ENCODE measurements at places on chromosomes 4 and X.

DNA sequence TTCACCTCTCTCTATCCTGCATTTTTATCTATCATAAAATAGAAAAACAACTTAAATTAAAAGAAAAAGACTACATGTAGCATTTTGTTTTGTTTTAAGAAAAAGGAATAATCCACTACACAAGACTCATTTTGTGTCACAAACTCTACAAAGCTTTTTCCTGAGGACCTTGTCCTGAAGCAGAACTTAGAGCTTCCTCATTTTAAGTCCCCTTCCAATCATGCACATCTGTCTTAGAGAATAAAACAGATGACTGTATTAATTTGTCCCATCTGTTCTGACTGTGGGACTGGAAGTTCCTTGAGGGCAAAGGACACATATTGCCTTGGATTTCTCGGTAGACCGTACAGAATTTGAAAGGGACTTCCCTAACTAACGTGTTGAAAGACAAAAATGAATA lies 218.5 kb downstream of the COL25A1 start:
- DNase-seq: no peak

- no peak for DNase-seq
Measured at GRCh38 chr4:83832110-83832825, 296.4 kb downstream of the GPAT3 start.

GRCh38 chr4:118113220-118113619 lies 78.9 kb downstream of the NDST3 start:
- no peak for DNase-seq

DNA sequence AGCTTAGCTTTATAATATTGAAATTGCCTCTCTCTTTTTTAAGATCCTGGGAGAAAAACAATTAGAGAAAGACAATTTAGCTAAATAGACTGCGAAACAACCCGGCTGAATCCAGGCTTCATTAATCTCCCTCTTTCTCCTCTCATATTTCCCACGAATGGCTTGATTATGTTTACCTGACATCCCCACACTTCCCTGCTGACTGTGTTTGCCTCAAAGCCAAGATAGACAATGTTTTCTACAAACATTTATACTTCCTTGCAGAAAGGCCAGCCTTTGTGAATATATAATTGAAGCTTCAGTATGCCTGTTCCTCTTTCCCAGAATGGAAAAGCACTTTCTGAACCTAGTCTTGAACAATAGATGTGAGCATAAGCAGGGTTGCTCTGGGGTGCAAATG lies 566.8 kb downstream of the PDHA2 start:
- no peak for DNase-seq

GRCh38 chr4:19301527-19301926 lies 950.2 kb upstream of the SLIT2 start:
- no peak for DNase-seq

DNA sequence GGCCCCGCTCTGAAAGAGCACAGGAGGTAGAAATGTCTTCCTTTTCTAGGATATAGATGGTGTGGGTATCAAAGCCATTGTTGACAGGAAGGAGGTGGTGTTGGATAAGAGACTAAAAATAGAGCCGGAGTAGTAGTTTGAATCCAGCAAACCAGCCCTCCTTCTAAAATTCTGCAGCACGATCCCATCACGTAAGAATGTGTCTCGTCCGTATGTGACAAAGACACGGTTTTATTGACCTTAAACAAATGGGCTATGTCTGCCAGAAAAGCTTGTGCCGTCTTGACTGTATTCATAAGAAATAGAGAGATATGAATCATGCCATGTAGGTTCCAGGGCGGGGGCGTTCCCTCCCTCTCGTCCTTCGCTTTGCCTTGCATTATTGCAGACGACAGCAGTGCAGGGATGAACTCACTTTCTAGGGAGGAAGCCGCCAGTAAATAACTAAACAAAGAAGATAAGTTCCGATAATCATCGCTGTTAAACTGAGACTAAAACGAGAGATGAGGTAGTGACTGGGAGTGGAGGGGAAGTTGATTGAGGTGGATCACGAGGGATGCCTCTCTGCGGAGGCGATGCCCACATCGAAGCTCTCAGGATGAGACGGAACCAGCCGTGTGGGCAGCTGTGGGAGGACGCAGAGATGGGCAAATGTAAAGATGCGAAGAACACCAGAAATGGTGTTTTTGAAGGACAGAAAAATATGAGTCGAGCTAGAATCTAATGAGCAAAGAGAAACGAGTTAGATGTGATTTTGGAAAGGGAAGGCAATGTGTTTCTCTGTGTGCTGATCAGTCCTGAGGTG lies 3.4 kb downstream of the TENM3 start:
- no peak for DNase-seq

DNA sequence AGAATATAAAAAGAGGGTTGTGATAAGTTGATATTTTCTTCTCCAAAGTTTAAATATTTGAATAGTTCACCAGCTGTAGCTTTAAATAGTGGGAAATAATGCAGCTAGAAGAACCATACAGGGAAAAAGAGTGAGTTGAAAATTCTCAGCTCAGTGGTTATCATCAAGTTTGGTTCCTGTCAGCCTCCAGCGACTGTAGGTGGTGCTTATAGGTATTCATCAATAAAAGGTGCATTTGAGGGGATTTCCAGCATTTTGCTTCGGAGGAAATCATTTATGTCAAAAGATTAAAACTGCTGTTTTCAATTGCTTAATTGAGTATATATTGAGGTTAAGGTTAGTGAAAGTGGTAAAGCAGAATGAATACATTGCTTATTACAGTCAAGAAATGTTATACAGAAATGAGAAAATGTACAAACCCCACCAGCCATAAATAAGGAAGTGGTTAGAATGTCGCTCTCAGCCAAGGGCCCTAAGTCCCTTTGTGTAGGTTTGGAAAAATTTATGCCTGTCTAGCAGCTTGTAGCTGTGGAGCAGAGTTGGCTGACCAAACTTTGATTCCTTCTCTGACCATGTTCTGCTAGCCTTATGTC lies 532.9 kb upstream of the FTHL17 start:
- DNase-seq: peak; percentile 24

GRCh38 chr4:140930557-140930956 lies 174.4 kb upstream of the TBC1D9 start:
- DNase-seq: no peak

- DNase-seq: no peak
Measured at GRCh38 chr4:101065935-101066485, 281.3 kb downstream of the PPP3CA start.

DNA sequence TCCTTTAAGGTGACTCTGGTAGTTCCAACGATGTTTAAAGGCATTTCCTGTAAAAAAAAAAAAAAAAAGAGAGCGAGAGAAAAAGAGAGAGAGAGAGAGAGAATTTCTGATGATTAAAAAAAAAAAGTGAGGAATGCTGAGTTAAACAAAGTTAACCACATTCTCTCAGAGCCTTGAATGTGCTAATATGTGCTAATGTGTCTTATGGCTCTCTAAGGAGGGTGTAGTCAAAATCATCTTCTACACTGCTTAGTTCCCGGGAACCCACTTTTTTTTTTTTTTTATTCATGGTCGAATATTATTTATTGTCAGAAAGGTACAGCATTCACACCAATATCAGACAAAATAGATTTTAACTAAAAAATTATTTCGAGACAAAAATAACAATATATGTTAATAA lies 111.7 kb downstream of the SNCA start:
- DNase-seq: no peak

DNA sequence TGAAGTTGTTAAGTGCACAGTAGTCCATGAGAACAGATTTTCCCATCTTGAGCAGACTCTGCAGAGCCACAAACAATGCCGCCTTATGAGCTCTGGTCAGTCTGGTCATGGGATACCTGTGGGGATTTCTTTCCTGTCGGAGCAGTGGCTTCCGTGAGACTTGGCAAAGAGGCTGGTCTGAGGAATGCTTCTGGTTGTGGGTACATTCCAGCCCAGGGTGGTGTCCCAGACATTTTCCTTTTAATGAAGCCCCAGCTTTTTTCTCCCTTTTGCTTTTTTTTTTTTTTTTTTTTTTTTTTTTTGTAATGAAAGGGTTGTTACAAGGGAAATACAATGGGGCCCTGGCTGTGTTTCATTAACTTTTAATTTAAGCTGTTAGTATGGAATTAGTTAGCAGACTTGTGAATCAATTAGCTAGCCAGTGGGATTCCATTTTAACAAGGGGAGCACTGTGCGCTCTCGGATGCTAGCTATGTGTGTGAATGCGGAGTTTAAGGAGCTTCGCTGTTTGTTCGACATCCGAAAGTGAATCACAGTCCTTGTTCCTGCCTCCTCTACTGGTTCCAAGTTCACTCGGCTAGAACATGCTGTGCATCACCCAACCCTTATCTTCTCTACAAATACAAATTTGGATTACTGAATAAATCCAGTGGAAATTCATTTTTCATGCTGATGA lies 225.1 kb downstream of the CBR4 start:
- no peak for DNase-seq

GRCh38 chr4:112238833-112239232 lies 7.2 kb downstream of the AP1AR start:
- DNase-seq: no peak

- peak; percentile 20 for DNase-seq
Measured at GRCh38 chr4:80172203-80172602, 25.1 kb upstream of the PRDM8 start.

Measured in GM06990 (cell line).